ENCODE measurements at places on chromosomes 5 and 9. TPM values are rescaled to one million over a fixed set of nuclear protein-coding genes. Genes with fewer than 3 reads are reported as not detected.

HRH2 gene
- not detected for total RNA-seq

ADAMTSL1 gene
- not detected for total RNA-seq

PGM5 gene
- not detected for total RNA-seq

PCDHGA9 gene
- 1.9 TPM for total RNA-seq

TLE4 gene
- total RNA-seq, result 65.1 TPM

IRGM gene
- total RNA-seq, result 1.6 TPM

DNA sequence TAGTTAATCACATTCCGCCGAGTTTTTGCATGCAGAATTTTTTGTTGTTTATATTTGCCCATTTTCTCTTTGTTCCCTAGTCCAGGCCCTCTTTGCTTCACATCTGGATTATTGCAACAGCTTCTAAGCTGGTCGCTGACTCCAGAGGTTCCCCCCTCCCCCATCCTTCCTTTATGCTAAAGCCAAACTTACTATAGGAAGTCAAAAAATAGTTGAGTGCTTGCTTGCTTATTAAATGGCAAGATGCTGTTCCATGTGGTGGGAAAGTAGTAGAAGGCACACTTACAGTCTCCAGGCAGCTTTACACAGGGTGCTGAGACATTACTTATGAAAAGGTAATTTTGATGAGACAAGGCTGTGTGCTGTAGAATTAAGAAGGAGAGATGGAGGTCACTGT lies 1.3 kb downstream of the ZBTB34 start:
- H3K4me1 ChIP-seq, result peaks cover 32% of the 10 kb centered on the region
- H3K36me3 ChIP-seq, result peaks cover 8% of the 10 kb centered on the region
- H3K4me3 ChIP-seq, result peak overlapping the region; percentile 76
- H3K27me3 ChIP-seq, result no peaks in the 10 kb centered on the region
- no peak for DNase-seq
- peak overlapping the region; percentile 46 for H3K27ac ChIP-seq

- no peak overlapping the region for H3K27ac ChIP-seq
- no peak for DNase-seq
- H3K4me1 ChIP-seq, result no peaks in the 10 kb centered on the region
Observed at GRCh38 chr5:132327252-132327955, 33.2 kb downstream of the SLC22A4 start.

GRCh38 chr9:124411514-124412227 lies 3.6 kb downstream of the PSMB7 start:
- H3K4me3 ChIP-seq, result no peak overlapping the region
- no peak for DNase-seq
- H3K36me3 ChIP-seq, result peaks cover 5% of the 10 kb centered on the region
- peaks cover 16% of the 10 kb centered on the region for H3K4me1 ChIP-seq
- H3K27me3 ChIP-seq, result no peaks in the 10 kb centered on the region
- no peak overlapping the region for H3K27ac ChIP-seq

DNA sequence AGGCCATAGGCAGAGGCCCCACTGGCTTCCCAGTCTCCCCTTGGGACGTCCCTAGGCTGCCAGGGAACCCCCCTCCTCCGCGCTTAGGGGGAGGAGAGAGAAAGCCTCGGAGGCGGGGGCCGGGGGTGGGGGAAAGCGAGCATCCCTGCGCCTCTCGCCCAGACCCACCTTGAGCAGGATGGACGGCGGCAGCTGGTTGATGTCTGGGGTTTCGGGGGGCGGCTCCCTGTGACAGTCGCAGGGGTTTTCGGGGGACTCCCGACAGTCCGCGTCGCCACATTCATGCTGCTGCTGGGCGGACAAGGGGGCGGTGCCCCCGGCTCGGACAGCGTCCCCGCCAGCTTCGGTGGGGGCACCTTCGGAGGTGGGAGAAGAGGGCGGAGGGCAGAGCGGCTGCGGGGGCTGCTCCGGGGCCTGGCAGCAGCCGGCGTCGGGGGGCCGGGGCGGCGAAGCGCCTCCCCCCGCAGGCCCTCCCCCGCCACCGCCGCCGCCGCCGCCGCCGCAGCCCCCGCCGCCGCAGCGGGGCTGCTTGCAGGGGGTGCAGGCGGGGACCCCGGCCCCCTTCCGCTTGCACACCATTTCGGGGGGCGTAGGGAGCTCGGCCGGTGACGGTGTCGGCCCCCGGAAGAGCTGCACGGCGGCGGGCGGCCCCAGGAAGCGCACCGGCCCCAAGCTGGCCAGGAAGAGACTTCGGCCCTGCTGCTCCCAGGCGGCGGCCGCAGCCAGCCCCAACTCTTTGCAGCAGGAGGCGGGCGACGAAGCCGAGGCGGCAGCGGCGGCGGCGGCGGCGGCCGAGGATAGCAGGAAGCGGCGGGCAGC lies 1.2 kb downstream of the FBXL17 start:
- no peaks in the 10 kb centered on the region for H3K27me3 ChIP-seq
- peak overlapping the region; percentile 44 for H3K4me3 ChIP-seq
- peak overlapping the region; percentile 97 for H3K27ac ChIP-seq
- peaks cover 17% of the 10 kb centered on the region for H3K4me1 ChIP-seq

DNA sequence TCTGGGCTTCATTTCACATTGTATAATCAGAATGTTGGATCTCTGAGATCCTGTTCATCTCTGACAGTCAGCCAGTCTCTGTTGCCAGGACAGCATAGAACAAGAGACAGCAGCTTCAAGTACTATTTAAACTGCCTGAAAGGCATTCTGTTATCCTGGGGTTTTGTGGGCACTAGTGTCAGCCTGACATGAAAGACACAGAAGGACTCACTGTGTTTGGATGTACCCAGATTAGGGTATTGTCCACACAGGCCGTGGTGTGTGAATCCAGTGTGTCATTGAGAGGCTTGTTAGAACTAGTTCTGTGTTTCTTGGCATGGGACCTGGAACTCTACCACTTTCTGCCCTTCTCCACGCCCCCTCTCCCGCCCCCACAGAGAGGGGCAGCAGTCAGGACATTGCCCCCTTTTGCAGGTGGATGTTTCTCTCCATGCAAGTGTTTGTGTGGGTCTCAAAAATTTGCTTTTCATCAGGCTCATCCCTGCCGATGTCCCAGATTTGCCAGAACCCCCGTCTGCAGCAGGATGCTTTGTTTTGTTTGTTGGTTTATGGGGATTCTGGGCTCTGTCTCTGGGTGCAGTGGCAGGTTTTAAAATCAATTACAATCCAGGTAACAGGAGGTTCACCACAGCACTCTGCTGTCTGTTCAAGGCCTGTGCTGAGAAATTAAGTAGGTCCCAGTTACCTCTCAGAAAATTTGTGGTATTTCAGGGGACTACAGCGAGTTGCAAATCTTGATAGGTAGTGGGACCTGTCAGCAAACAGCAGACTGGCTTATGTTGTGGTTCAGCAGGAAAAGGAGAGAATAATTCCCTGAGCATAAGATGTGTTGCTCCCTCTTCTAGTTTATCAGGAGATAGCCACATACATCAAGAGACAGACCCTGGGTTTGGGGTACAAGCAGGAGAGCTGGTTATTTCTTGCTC lies 144.6 kb downstream of the DOCK2 start:
- peaks cover 42% of the 10 kb centered on the region for H3K36me3 ChIP-seq
- no peak for DNase-seq
- no peaks in the 10 kb centered on the region for H3K27me3 ChIP-seq

- peaks cover 9% of the 10 kb centered on the region for H3K36me3 ChIP-seq
- no peak for DNase-seq
- no peak overlapping the region for H3K4me3 ChIP-seq
- no peak overlapping the region for H3K27ac ChIP-seq
Observed at GRCh38 chr5:33445798-33446197, 5.0 kb downstream of the TARS1 start.

GRCh38 chr5:136149891-136150290 lies 17.2 kb downstream of the SMAD5 start:
- no peaks in the 10 kb centered on the region for H3K4me1 ChIP-seq
- DNase-seq, result no peak
- no peaks in the 10 kb centered on the region for H3K27me3 ChIP-seq
- no peak overlapping the region for H3K27ac ChIP-seq
- no peak overlapping the region for H3K4me3 ChIP-seq

DNA sequence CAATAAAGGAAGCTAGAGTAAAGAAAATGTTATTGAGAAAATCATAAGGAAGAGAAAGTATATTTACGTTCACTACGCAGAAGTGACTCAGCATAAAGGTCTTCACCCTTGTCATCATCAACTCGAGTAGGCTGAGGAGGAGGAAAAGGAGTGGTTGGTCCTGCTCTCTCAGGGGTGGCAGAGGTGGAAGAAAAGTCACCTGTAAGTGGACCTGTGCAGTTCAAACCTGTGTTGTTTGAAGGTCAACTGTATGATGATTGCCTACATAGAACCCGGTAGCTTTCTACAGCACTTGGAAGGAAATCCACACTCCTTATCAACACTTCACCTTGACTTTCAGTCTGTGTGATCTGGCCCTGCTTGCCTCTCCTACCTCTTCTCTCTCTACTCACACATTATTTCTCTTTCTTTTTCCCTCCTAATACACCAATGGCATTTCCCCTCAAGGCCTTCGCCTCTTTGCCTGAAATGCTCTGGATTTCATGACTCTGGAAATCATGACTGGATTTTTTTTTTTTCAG lies 109.3 kb upstream of the CPEB4 start:
- H3K4me3 ChIP-seq, result no peak overlapping the region
- no peak for DNase-seq
- no peak overlapping the region for H3K27ac ChIP-seq
- H3K36me3 ChIP-seq, result no peaks in the 10 kb centered on the region
- H3K27me3 ChIP-seq, result no peaks in the 10 kb centered on the region

DNA sequence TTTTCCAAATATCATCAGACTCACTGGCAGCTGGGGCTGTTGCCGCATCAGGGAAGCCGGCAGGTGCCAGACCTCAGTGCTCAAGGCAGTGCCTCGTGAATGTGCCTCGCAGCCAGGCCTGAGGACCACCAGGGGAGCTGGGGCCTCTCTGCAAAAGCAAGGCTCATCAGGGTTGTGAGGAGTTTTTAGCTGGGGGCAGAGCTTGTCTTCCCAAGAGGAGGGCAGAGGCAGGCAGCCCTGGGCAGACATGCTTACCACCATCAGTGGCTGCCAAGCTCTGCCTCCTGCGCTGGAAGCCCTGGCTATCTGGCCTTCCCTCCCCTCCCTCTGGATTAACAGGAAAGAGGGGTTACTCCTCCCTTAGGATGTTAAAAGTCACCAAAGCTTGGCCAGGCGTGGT lies 8.8 kb upstream of the TBC1D9B start:
- no peak overlapping the region for H3K4me3 ChIP-seq
- no peaks in the 10 kb centered on the region for H3K36me3 ChIP-seq
- DNase-seq, result no peak
- H3K27ac ChIP-seq, result no peak overlapping the region
- H3K27me3 ChIP-seq, result no peaks in the 10 kb centered on the region
